ENCODE measurements at places on chromosomes 3 and 15. TPM values are rescaled to one million over a fixed set of nuclear protein-coding genes. Genes with fewer than 3 reads are reported as not detected.

Gene CYP11A1
- 0.34 TPM for total RNA-seq

Gene FOXL2NB
- total RNA-seq, result not detected

Gene AMOTL2
- total RNA-seq, result 69.2 TPM

Gene LMCD1
- total RNA-seq, result 69.6 TPM

Gene SUCLG2
- 59.5 TPM for total RNA-seq

Gene TBC1D2B
- total RNA-seq, result 56.2 TPM

Gene UCN2
- total RNA-seq, result 0.37 TPM

Gene EFCAB12
- total RNA-seq, result 3.5 TPM
